ENCODE measurements at places on chromosomes 3 and 15.

- no peak for ATAC-seq
These were observed 155.6 kb downstream of the LRRC28 start for GRCh38 chr15:99406716-99407487.

DNA sequence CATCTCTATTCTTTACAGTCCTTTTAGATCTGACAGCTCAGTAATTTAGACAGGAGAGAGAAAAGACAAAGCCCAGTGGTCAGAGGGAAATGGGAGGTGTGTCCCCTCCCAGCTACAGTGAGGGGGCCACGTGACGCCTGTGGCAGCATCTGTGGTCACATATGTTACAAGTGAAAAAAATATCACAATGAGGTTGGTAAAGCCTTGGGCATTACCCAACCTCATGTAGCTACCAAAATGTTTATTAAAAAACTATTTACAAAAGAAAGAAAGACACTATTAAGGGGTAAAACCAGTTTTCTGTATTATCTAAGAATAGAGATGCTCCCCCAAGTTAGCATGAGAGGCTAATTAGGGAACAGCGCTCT lies 42.9 kb upstream of the PLCL2 start:
- no peak for ATAC-seq

- no peak for ATAC-seq
These were observed 12.0 kb downstream of the RAB6B start for GRCh38 chr3:133883641-133884040.

DNA sequence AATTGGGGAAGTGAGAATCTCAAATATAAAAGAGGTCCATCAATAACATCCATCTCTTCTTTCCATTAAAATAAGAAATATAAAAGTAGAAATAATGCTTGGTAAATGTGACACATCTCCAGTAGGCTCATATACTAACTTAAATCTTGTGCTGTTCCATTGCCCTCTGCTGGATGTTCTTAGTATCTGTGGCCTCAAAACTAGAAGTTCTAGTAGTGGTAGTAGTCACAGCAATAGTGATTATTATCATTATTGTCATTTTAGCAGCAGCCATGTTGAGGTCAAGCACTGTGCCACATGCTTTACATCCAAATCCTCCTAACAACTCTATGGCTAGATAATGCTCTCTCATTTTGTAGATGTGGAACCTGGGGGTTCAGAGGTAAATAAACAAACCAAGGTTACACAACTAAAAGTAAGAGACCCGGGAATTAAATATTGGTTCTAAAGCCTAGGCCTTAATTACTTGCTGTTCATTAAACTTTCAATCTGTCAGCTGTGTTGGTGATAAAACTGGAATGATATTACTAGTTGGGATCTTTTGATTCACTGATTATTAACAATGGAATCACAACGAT lies 20.2 kb upstream of the BTLA start:
- peak; percentile 73 for ATAC-seq

- ATAC-seq = no peak
These were observed 27.2 kb upstream of the VPS33B start for GRCh38 chr15:91049378-91050127.
